ENCODE measurements at places on chromosomes 7 and 10.

DNA sequence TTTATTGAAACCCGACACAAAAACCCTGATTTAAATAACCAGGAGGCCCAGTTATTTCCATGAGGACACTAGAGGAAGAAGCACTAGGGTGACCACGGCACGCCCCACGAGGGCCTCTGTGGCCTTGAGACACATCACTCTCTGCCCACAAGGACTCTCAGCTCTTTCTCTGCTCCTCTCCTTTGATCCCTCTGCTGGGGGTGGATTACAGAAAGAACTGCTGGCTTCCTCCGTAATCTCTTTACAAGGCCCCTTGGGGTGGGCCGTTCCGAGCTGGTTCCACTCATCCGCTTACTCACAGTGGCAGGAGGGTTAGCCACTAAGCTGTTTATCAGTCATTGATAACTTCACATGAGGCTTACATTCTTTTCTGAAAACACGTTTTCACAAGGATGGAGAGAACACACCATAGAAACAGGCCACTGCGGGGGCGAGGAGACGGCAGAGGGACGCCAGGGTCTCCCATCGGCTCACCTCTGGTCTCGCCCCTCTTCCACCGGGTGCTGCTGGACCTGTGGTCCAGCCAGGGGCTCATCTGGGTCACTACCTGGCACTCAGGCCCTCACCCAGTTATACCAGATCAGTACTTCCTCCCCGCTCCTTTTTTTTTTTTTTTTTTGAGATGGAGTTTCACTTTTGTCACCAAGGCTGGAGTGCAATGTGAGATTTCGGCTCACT is 17.6 kb upstream of the PFKFB3 start:
- DNase-seq: no peak

- DNase-seq: no peak
These were observed 86.2 kb downstream of the HIBADH start for GRCh38 chr7:27576360-27576944.

DNA sequence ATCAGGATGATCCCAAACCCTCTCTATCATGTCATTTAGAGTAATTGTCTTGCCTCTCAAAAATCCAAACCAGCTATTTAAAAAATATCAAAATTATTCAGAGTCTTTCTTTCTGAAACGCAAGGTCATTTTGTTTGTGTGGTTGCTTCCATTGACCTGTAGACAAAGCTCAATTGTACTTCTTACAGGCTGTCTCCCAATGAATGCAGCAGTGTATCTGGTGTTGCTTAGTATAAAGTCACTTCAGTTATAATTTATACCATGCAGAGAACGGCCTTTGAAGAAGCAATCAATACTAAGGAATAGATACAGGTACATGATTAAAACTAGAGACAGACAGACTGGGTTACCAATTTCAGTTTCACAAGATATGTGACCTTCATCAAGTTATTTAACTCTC is 80.9 kb downstream of the DOCK4 start:
- no peak for DNase-seq

- no peak for DNase-seq
These were observed 166.4 kb downstream of the CHN2 start for GRCh38 chr7:29360633-29361625.

GRCh38 chr7:41142904-41143473 is 559.9 kb downstream of the INHBA start:
- DNase-seq: no peak

GRCh38 chr7:130875265-130875741 is 141.3 kb upstream of the KLF14 start:
- peak; percentile 45 for DNase-seq

GRCh38 chr7:155792315-155792960 is 19.8 kb downstream of the SHH start:
- no peak for DNase-seq

GRCh38 chr10:69503896-69504265 is 52.6 kb downstream of the TSPAN15 start:
- no peak for DNase-seq

- no peak for DNase-seq
These were observed 141.6 kb downstream of the PKD1L1 start for GRCh38 chr7:47806701-47807103.

Measured in GM19239 (cell line).